ENCODE measurements at places on chromosomes 11 and 22. TPM values are rescaled to one million over a fixed set of nuclear protein-coding genes. Genes with fewer than 3 reads are reported as not detected.

- no peak for DNase-seq
Measured at GRCh38 chr11:69355959-69356702, 62.2 kb downstream of the MYEOV start.

GRCh38 chr11:92789761-92790160, 179.7 kb upstream of the MTNR1B start:
- no peak for DNase-seq

- DNase-seq: no peak
Measured at GRCh38 chr22:35575116-35575748, 34.6 kb downstream of the RASD2 start.

GRCh38 chr11:32255841-32256240, 165.0 kb downstream of the RCN1 start:
- no peak for DNase-seq

DNA sequence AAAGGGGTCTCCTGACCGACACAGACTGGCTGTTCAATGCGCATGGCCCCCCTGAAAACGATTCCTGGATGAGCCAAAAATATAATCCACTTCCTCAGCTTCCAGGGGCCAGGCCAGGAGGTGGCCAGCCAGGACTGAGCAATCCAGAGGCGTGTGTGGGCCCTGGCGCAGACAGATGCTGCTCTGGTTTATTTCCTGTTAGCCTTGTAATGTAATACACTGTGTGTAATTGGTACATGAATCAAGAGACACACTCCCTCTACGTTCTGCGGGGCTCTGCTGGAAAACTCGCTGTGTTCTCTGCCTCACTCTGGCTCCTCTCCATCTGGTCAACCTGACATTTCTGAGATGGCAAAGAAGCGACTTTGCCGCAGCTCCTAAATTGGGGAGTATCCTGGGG, 26.3 kb upstream of the ISX start:
- DNase-seq: no peak

- no peak for DNase-seq
Measured at GRCh38 chr22:31248965-31249958, 37.2 kb downstream of the LIMK2 start.

DNA sequence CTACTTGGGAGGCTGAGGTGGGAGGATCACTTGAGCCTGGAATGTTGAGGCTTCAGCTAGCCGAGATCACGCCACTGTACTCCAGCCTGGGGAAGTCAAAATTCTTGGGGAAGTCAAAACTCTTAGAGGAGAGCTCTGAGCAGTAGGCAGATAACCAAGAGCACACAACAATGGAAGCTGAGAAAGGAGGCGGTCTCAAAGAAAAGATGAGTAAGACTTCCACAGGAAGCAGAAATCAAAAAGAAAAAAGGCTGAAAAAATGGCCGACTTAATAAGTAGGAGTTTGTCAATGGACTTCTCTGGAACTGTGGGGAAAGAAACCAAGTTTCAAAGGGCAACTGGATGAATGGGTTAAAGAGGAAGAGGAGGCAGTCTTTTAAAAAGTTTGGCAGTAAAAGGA, 32.1 kb downstream of the RAB30 start:
- no peak for DNase-seq

DNA sequence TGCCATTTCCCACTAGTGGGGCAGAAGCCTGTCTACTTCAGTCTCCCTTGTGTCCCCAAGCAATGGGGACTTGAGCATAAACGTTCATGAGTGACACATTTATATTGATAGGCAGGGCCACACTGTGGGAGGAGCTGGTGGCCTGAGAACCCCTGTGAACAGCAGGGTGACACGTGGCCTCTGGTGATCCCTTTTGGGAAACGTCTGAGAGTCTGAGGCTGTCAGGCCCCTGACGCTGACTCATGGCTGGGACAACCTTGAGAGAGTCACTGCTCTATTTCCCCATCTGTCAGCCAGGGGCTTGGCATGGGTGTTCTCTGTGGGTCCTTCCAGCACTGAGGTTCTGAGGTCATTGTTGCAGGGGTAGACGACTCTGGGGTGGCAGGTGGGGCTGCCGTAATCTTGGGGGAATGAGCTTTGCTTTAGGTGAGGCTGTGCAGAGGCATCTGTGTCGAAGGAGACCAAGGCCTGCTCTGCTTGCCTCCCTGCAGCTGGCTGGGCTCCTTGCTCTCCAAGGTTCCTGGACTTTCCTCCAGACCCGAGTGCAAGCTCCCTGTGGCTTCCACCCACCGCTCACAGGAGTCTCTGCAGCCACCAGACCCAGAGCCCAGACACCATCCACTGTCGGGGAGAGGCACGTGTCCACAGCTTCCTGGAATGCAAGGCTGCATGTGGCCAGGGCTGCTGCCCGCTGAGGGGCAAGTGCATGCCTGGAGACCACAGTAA, 54.7 kb downstream of the SMIM38 start:
- peak; percentile 54 for DNase-seq

GRCh38 chr11:134841411-134841810, 429.4 kb upstream of the B3GAT1 start:
- DNase-seq: no peak

GRCh38 chr11:111878385-111878848, 548 bp downstream of the FDXACB1 start:
- no peak for DNase-seq

DNA sequence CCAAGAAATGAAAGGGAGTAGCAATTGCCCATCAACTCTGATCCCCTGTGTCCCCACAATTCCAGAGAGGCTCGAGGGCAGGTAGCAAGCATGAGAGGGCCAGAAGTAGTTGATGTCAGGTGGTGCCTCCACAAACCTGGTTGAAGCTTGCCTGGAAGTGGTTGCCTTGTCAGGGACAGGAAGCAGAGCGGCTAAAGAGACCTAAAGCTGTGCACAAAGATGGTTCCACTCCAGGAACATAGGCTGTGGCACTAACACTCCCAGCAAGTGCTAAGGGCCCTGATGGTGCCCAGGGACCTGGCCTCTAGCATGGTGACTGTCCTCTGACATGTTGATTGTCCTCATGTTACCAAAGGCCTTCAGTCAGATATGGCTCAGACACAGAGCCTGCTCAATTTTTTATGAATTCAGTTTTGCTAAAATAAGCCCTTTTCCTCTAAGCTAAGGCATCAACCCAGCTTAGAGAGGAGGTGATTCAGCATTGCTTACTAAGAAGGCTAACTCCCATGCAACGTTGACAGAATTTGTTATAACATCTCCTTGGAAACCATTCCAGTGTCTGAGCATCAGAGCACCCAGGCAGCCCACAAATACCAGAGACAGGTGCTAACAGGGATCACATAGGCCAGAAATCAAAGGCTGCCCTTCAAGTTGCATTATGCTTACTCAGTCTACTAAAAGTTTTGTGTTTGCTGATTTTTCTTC, 196.3 kb upstream of the ARHGAP20 start:
- DNase-seq: no peak

DNA sequence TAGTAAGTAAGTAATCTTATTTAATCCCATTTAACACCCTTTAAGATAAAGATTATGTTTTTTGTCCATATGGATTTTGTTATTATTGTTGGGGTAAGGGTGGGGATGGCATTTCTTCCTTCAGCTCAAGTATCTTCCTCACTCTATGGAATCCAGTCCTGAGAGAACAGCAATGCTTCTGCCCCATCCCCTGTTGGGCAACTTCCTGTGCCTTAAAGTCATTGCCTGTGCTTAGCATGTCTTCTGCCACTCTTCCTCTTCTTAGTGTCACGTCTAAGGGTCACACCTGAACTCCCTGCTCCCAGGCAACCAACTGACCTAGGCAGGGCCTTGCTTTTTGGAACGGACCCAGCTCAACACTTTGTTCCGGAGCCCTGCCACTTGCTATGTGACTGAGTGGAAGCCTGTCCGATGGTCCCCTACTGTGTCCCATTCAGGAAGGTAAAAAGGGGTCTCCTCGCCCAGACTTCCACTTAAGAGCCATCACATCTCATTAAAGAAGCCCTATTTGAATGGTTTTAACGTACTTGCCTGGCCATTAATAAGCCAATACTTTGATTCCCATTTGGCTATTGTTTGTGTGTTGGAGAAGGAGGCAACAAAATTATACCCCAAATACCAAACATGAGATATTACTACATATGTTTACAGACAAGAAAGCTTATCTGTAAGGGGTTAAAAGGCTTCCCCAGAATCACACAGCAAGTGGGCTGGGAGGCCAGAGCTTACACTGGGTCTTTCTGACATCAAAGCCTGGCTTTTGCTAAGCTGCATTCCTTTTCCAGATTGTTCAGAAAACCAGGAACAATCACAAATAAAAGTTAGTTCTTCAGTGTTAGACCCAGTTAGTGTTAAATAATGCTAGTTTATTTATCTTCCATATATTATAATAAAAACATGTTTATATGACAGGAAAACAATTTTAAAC, 59.2 kb downstream of the RAB38 start:
- DNase-seq: no peak

GRCh38 chr11:116396331-116396730, 376.5 kb downstream of the BUD13 start:
- no peak for DNase-seq

GRCh38 chr11:34755671-34756070, 134.8 kb downstream of the EHF start:
- DNase-seq: no peak

DNA sequence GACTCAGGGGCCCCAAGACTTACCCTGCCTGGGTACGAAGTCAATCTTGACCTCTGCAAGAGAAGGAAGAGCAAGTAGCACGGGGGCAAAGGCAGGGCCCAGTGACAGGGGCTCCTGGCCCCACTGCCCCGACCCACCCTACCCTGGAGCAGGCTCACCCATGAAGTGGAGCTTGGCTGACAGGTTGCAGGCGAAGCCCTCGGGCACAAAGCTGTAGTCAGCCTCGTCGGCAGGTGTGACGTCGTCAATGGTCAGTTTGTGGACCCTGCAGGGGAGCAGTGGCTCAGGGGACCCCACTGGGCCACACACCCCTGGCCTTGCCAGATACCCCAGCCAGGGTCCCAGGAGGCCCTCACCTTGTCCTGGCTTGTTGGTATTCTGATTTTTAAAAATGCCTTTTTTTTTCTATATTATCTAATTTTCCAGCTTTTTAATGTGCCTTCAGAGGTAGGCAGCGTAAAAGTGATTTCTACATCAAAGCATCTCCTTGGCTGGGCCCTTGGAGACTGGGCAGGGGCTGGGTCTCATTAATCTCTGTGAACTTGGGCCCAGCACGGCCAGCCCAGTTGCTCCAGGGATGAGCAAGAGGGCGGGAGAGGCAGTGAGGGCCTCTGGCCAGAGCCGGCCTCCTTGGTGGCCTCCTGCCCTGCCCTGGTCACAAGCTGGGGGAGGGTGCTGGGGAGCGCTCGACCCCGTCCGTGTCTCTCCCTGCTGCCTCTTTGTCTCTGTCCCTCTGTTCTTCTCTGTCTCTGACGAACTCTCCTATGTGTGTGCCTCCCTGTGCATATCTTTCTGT, 11.3 kb downstream of the MYBPC3 start:
- DNase-seq: peak; percentile 67

DNA sequence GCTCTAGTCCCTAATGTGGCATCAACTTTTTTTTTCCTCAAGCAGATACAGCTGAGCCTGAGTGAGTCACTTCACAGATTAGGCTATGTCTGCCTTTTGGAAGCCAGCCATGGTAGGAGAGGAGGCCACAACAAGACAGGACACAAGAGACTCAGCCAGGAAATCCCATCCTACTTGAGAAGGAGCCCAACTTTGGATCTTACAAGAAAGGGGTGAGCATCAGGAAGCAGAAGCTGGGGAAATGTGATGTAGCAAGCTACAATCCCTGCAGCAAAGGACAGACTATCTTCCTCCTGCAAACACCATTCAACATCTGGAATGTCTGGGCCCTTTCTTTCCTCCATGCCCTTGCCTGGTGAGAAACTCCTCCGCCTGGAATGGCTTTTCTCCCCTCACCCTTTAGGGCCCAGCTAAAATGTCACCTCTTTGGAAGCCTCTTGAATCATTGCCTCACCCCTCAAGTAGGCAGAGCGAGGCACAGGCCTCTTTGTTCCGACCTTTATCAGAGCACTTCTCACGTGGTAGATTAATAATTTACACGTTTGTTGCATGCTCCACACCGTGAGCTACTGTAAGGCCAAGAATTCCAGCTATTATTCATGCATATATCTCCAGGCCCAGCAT, 156.4 kb upstream of the PITPNB start:
- DNase-seq: no peak

DNA sequence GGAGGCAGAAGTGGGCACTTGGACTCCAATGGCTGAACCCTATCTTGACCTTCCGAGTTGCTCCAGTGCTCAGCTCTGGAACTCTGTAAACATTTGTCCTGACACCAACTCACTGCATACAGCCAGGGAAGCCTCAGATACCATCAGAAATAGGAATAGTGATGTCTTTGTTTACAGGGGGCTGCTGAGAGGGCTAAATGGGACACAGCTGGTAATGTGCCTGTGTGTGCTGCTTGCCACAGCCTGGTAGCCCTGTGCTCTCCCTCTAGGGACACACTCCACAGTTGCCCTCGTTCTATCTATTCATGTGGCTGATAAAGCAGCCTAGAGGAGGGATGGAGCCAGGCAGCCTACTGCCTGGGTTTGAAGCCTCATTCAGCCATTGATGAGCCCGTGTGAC, 559.8 kb downstream of the MIAT start:
- DNase-seq: no peak

GRCh38 chr11:60477035-60477445, 15.5 kb upstream of the MS4A12 start:
- no peak for DNase-seq

DNA sequence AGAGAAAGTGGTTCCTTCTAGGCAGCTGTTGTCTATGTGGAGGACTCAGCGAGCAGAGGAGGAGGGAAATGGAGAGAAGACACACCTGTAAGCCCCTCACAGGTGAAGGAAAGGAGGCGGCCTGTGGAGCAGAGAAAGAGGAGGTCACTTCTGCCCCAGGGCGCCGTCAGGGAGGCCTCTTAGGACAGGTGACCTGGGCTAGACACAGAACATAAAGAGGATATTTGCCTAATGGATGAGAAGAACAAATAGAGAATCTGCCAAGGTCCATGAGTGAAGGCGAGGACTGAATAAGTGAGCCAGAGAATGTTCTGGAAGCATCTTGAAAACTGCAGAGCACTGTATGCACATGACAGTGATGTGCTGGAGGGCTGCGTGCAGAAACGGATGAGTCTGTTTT, 2.2 kb upstream of the SCUBE1 start:
- DNase-seq: peak; percentile 33

GRCh38 chr11:35853971-35854370, 89.9 kb upstream of the LDLRAD3 start:
- no peak for DNase-seq

- DNase-seq: no peak
Measured at GRCh38 chr11:57475671-57476046, 15.3 kb downstream of the RTN4RL2 start.

DNA sequence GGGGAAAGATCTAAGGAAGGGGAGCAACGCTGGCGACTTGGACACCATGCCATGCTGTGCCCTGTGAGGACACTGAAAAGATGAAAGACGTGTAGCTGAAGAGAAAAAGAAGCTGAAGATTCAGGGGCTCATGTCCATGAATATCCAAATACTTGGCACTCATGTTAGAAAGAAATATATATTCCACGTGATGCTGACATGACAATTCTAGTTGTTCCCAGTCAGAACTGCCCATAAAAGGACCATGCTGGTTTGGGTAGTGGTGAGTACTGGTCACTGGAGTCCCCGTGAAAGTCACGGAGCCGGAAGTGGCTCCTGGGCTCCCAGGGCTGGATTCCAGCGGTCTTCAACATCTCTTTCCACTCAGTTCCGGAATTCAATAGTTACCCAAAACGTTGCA, 9.9 kb downstream of the MS4A15 start:
- DNase-seq: peak; percentile 14

Gene PHOX2A
- not detected for total RNA-seq

Gene PRDM10
- total RNA-seq: 12.4 TPM

Gene IGLL5
- total RNA-seq: 55.9 TPM

Gene MMP3
- not detected for total RNA-seq

Gene PRDX5
- total RNA-seq: 169 TPM

Gene PANX2
- 1.4 TPM for total RNA-seq

Gene AKIP1
- 17.7 TPM for total RNA-seq

Gene MYBPC3
- total RNA-seq: 2.3 TPM
